Inflammatory macrophage treated with lipopolysaccharide for 4 hours (primary cell): ENCODE measurements at places on chromosomes 16 and 17.

- no peak for DNase-seq
Measured at GRCh38 chr16:86619239-86619794, 41.0 kb downstream of the FOXL1 start.

DNA sequence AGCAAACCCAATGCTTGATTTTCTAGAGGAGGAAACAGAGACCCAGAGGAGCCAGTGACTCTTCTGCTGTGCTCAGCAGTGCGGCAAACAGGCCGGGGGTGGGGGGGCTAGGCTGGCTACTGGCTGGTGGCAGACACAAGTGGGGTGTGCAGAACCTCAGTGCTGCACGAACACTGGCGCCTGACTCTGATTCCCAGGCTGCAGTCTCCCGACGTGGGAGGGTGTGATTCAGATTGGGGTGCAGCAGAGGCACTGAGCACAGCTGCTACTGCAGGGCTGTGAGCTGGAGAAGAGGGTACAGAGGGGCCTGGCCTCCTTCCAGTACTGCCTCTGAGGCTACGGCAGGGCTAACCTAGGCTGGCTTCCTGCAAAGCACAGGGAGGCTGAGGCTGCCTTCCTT, 8.1 kb downstream of the RPL19 start:
- no peak for DNase-seq

GRCh38 chr16:27246439-27246838, 22.1 kb downstream of the NSMCE1 start:
- no peak for DNase-seq

- DNase-seq: peak; percentile 35
Measured at GRCh38 chr17:64126918-64127317, 3.0 kb downstream of the ERN1 start.

- DNase-seq: peak; percentile 14
Measured at GRCh38 chr17:32519228-32520103, 32.7 kb downstream of the CDK5R1 start.

- no peak for DNase-seq
Measured at GRCh38 chr16:25081702-25082101, 29.8 kb upstream of the LCMT1 start.

DNA sequence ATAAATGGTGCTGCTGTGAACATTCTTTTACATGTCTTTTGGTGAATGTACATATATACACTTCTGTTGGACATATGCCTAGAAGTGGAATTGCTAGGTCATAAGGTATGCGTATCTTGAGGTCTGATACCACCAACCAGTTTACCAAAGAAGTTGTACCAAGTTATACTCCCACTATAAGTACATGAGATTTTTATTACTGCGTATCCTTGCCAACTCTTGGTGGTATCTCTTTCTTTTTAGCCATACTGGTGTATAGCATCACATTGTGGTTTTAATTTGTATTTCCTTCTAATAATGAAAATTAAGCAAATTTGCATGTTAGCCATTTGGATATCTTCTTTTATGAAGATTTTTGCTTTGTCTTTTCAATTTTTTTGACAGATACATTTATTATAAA, 80.5 kb downstream of the ATF7IP2 start:
- no peak for DNase-seq

GRCh38 chr17:34909040-34909439, 52.2 kb downstream of the CCT6B start:
- DNase-seq: no peak

GRCh38 chr16:11581678-11582077, 5.0 kb downstream of the LITAF start:
- DNase-seq: no peak

DNA sequence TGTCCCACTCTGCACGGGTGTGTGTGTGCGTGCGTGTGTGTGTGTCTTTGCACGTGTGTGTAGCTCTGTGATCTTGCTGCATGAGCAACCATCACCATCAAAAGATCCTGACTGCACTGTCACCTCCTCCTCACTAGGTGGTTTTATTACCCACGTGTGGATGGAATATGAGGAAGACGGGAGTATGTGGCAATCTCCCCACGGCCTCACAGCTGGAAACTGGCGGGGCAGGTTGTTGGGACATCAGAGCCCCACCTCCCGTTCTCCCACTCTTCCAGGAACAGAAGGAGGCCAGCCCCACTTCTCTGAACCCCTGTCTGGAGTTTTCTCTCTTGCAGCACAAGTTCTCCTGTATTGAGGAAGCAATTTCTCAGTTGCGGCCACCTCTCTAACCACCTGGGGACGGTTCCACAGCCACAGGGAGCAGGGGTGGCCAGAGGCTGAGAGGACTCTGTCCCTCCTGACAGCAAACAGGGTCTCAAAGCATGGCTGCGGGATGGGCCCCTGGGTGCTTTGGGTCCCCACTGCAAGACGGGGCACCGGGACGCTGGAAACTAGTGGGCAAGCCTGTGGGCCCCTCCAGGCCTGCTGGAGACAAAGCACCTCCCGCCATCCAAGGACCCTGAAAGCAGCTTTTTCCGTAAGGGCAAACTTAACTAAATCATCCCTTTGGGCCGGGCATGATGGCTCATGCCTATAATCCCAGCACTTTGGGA, 27.9 kb upstream of the ATP2C2 start:
- DNase-seq: peak; percentile 40

- no peak for DNase-seq
Measured at GRCh38 chr16:73288520-73288919, 240.6 kb upstream of the ZFHX3 start.

DNA sequence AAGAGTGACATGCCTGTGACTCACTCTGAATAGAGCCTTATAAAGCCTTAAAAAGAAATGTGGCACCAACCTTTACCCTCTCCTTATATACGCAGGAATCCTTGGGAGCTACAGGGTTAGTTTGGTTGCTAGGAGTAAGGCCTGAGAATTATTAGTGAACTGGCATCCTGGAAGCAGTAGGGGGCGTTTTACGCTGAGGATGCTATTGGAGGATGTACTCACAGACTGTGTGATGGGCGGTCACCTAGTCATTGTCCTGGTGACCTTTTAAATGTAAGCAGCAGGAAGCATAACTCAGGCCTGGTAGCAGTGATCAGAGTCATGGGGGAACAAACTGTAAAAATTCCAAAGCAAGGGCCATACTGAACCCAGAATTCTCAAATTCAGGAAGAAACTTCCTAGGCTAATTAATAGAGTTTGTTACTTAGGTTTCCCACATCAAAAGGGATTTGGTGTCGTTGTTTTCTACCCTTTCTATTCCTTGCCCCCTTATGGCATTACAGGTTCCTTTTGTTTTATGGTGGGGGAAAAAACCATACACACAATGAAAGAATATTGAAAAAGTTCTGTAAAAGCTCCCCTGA, 153.8 kb downstream of the SNX11 start:
- peak; percentile 19 for DNase-seq

GRCh38 chr17:5683241-5683640, 98.9 kb upstream of the NLRP1 start:
- no peak for DNase-seq

GRCh38 chr16:25916037-25916436, 224.3 kb downstream of the HS3ST4 start:
- DNase-seq: no peak

GRCh38 chr16:59527206-59527997, 793.3 kb upstream of the GOT2 start:
- DNase-seq: no peak

GRCh38 chr17:15436473-15437302, 30.7 kb downstream of the CDRT4 start:
- peak; percentile 51 for DNase-seq

GRCh38 chr17:82272495-82273326, 789 bp downstream of the CSNK1D start:
- peak; percentile 27 for DNase-seq

- DNase-seq: no peak
Measured at GRCh38 chr17:32992321-32993033, 830 bp downstream of the SPACA3 start.

DNA sequence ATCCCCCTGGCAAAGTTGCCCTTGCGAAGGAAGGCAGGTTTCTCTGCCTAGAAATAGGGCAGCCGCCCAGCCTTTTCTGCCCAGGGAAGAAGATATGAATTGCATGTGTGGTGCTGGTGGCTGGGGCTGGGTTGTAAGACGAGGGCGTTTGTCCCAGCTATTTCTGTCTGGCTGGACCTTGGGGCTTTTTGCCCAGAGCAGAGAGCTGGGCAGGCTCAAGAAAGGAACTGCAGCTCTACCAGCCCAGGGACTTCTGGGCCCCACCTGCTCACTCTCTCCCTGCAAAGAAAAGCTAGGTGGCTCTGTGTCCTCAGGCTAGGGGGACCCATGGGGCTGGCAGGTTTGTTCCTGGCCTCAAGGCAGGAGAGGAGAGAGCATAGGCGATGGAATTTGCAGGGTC, 586 bp downstream of the CACNG1 start:
- DNase-seq: no peak

- DNase-seq: no peak
Measured at GRCh38 chr16:20336955-20337354, 9.6 kb upstream of the GP2 start.

- DNase-seq: peak; percentile 43
Measured at GRCh38 chr16:83967838-83968305, at the start of gene NECAB2. NECAB2 (plus strand) TSS chr16:83968244; CDS start chr16:83968649, 405 bp downstream.

GRCh38 chr16:88731699-88732098, 25.4 kb downstream of the CTU2 start:
- no peak for DNase-seq
